PC-3 (cell line): ENCODE measurements at places on chromosomes 5 and 9.

- no peak for DNase-seq
Observed at GRCh38 chr5:163815240-163815791, 309.9 kb downstream of the MAT2B start.

GRCh38 chr5:95380103-95380628, 11.0 kb upstream of the FAM81B start:
- no peak for DNase-seq

- DNase-seq, result peak; percentile 80
Observed at GRCh38 chr9:128972956-128973355, 25.5 kb downstream of the NUP188 start.

DNA sequence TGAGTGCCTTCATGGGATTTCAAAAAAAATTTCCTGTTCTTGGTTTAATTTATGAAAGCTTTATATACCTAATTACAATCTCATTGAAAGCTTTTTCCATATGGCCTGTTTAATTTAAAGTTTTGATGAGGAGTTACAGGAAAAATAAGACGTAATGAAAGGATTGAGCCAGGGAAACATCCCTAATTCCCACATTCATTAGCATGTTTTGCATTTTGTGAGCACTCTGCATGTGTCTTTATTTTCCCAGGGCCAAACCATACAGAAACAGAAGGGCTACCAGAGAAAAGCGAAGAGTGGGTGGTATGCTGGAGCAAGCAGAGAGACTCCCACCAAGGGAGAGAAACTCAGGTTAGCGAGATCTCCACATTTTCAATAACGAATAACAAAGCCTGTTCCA, 20.3 kb upstream of the LECT2 start:
- DNase-seq, result no peak

DNA sequence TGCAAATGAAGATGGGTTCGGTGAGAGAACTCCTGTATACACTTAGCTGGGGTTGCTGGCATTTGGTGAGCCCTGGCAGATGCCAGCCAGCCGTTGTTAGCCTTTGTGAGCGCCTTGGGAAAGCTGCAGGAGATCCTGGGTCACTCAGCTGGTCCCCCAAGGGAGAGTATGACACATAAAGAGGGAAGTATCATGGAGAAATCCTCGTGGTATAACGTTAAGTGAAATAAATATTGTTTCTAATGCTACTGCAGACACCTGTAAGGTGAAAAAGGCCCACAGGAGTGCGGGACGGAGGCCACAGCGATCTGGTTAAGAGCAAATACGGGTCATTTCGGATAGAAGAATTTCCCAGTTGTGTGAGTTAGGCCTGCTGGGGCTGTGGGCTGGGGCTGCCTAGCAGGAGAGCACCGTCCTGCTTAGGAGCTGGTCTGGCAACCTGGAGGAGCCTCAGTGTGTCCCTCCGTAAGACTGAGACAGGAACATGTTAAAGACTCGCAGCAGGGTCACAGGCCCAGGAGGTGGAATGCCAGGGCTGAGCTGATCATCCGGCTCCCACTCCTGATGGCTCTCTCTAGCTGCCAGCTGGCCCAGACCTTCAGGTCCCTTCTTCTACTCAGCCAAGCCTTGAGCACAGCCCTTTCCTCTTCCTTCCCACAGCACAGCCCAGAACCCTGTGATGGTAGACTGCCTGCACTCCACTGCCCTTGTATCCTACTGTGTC, 4.9 kb downstream of the NKX2-5 start:
- no peak for DNase-seq

DNA sequence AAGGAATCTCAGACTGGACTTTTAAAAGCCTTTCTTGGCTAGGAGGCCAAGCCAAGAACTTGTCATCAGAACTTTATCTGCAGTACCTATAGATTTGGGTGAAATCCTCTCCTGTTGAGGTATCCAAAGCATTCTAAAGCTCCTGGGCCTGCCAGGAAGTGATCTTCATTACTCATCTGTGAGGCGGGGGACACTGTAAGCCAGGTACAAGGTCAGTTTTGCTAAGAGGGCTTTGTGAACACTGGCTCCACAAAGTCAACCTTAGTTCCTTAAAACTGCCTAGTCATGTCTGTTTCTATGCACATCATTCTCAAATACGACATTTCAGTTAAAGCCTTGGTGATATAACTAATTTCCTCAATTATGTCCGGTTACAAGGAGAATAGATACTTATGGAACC, 236.7 kb downstream of the PIK3R1 start:
- DNase-seq, result no peak

DNA sequence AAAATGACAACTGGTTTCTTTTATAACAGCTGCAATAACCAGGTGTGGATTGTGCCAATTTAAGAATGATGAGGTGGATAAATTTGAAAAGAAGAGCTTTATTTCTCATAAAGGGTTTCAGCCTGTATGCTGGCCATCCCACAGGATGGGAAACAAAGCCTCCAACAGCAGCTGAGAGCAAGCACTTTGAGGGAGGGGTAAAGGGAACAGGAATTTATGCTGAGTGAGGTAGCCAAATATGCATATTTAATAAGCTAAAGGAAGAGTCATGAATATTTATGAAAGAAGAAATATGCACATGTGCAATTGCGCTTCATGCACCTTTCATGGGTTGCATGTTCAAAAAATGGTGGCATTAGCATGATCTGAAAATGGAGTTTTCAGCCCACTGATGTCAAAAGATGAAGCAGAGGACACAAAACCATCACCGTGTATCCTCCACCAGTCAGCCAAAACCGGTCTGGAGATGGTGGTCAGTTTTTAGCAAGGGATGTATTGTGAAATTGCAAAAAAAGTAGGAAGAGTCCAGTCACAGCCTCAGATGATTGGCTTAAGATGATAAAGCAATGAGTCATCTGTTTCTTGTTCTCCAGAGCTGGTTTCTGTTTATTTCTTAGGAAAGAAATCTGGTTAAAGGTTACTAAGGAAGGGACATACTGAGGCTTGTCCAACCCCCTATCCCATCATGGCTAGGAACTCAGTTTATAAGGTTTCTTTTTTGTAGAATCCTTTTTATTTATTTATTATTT, 47.9 kb downstream of the DEPDC1B start:
- peak; percentile 87 for DNase-seq
